ENCODE measurements at places on chromosomes 4 and X.

- no peak for ATAC-seq
Observed at GRCh38 chrX:124720532-124720931, 374.2 kb downstream of the SH2D1A start.

- no peak for ATAC-seq
Observed at GRCh38 chr4:144509088-144510015, 136.6 kb upstream of the HHIP start.

GRCh38 chr4:175282407-175282806 lies 364.2 kb downstream of the ADAM29 start:
- ATAC-seq, result no peak

DNA sequence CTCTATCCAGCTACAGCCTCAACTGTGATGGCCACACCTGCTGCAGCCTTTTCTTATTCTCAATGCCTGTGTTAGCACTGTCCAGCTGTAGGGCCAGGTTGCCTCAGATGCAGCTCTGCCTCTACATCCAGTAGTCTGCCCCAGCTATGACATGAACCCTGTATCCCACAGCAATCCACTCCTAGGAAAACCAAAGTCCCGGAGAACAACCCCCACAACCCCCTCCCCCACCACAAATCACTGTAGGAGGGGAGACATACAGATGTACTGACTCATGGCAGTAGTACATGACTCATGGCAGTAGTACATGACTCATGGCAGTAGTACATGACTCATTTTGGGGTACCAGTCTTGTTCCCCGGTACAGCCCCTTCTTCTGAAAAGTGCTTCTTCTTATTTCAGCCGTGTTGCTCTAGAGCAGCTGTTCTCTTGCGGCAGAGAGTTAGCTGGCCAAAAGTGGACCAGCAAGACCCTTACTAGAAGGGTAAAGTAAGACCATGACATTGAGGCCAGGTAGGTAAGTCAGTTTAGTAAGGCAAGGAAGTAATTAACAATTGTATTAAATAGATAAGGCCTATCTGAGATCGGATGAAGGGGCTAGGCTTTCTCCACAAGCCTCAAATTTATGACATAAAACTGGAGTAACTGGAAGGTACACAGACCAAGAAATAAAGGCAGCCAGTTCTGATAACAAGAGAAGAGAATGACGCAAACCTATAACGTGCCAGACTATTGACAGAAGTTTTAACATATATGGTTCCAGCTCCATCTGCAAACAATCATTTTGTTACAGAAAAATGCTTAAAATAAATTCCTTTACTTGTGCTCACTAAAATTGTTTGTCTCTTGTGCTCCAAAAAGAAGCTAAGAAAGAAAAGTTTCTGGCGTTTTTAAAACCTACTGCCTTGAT lies 221.4 kb downstream of the TACR3 start:
- ATAC-seq, result no peak

Data from motor neuron (in vitro differentiated cells).